ENCODE measurements at places on chromosomes 6 and 20.

- DNase-seq, result no peak
These were observed 80.6 kb downstream of the LAMA2 start for GRCh38 chr6:128963561-128963960.

- DNase-seq, result no peak
These were observed 35.2 kb downstream of the FAM184A start for GRCh38 chr6:119043265-119043664.

DNA sequence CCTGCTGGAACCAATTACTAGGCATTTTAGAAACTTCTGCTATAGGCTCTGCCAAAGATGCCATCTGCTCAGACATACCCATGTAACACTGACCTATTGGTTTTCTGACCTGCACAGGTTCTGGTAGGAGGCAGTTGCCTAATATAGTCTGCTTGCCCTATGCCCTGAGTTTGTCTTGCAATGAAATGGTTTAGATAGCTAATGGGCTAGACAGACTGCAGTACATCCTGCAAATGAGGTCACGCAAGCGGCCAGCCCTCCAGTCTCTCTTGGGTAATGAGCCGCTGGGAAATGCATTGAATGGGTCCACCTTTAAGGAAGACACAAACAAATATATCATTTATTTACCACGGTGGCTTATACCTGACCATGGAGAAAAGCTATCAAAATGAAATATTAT, 90.6 kb upstream of the B3GAT2 start:
- no peak for DNase-seq

DNA sequence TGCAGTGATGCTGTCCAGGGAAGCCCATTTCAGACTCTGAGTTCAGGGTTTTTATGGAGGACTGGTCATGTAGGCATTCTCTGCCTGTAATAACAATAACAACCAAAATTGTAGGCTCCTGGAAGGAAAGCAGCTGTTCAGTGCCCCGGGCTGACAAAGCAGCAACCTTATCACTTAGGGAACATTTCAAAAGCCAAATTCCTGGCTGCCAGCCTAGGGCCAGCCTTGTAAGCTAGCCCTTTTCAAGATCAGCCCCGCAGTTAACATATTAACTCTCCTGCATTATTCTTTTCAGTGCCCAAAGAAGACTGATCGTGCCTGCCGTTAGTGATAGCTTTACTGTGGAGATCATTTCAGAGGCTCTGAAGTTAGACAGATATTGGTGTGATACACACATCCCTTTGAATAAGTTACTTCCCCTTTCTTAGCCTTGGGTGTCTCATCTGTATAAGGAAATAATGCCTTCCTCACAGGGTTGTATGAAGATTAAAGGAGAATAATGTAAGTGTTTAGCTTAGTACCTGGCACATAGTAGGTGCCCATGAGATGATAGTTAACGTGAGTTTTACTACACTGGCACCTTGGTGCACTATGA, 44.1 kb downstream of the CTNNBL1 start:
- DNase-seq, result no peak

DNA sequence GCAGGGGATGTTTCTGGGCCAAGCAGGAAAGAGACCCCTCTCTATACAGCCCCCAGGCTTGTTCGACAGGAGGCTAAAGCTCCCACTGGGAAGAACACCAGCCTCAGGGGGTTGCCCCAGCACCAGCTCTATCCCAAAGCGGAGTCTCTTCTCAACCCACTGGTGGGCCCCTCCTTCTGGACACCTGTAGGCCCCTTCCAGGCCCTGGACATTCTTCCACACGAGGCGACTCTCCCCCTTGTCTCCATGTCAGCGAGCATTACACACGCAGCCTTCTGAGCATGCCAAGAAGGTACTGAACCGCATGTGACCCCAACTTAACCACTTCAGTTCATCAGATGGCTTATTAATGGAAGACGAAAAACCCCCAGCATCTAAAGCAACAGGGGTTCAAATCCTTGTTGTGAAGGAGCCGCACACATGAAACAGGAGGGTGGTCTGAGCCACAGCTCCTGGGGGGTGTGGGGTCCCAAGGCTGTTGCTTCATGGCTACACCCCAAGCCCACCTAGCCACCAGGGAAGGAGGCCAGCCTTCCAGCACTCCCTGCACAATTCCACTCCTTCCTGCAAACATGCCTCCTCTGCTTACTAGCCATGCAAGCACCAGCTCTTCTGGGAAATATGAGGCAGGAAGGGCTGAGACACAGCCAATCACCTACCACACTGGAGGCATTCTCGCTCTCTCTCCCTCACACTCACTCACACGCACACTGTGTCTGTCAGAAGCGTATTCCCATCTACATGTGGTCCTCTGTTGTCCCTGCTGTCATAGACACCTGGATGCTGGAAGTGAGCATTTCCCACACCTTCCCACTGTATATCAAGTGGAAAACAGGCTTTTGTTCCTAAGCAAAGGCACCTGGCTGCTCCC, 104.5 kb downstream of the NOL4L start:
- DNase-seq, result no peak

DNA sequence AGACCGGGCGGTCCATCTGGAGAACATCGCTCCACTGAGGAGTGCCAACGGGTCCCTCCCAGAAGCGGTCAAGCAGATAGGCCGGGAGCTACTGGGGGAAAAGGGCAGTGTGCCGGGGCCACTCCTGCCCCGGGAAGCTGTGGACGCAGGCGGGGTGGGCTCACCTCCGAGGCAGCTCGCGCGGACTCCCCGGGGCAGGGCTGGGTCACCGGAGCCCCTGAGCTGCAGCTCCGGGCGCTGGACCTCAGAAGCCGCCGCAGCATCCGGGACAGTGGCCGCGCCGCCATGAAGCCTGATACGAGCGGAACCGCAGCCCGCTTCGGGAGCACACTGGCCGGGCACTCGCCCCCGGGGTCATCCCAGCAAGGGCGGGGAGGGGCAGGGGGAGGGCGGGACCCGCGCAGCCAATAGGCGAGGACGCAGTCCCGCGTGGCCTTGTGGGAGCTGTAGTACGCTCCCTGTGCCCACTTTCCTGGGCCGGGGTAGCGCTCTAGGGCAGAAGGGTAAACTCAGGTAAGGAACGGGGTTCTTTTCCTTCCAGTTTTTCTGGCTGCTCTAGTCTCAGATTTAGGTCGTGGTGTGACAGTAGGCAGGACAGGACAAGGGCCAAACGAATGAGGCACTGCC, at the start of gene MOCS1:
Gene MOCS1 (minus strand): TSS at position 332 of the 627 bp plus-strand sequence. CDS start 45 bp downstream, at position 287.
- no peak for DNase-seq

DNA sequence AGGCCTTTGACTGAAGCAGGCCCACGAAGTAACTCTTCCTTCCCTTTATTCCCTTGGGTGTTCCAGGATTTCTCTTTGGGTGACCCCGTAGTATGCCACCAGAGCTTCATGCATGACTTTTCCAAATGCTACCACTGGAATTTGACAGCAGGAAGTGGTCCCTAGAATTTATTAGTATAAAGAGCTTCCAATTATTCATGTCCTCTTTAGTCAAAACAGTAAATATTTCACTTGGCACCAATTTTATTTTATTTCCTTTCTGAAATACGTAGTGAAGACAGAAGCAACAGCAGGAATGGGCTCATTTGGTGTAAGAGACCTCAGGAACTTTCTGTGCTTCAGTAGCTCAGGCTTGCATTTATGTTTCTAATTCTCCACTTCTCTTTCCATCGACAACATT, 151.3 kb downstream of the LCA5 start:
- DNase-seq, result no peak

DNA sequence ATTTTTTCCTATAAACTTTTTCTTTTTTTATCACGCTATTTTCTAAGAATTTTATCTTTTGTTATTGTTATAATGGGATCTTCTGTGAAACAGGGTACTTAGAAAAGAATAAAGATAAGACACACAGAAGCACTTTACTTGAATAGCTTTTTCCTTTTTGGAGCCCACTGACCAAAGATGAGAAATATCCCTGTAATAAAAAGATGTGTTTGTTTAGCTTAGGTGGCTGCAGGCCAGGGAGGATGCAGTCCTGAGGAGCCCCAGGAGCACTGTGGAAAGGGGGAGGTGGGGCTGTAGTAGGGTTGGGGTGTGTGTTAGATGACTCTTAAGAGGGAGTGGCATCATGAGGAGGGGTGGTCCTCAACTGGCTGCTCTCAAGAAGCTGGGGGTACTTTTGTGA, 128.6 kb downstream of the ARID1B start:
- DNase-seq, result no peak

DNA sequence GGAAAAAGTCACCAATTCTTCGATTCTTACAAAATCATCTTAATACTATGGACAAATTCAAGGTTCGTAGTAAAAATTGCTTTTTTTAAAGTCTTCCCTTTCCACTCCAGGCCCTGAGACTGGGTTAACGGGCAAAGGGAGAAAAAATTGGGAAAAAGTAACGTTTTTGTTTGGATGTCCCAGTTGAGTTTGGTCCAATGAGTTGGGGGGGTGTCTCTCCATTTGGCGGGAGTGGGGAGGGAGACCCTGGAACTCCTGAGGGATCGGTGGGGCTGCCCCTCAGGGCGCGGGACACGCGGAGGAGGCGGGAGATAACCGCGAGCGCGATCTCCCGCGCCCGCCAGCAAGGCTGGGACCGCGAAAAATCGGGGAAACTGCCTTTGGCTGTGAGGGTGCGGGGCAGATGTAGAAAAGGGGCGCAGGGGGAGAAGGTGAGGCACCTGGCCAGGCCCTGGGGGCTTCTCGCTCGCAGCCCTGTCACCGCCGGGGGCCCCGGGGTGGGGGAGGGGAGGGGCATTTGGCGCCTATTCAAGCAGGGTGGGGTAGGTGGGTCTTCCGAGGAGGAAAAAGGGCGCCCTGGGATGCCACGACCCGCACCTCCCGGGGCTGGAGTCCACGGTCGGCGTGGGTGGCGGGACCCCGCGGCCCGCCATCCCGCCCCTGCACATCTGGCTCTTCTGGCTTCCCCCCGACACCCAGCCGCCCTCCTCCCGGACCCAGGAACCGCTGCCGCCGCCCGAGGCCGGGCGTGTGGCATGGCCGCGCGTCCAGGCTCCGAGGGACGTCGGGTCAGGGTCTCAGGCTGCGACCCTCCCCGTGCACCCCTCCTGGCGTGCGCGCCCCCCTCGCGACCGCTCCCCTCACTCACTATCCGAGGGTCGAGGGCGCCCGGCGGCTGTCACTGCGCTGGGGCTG, 595 bp downstream of the FBXO5 start:
- no peak for DNase-seq

GRCh38 chr6:21984561-21984960, 312.3 kb downstream of the PRL start:
- DNase-seq, result no peak

- no peak for DNase-seq
These were observed 116.6 kb downstream of the DLL1 start for GRCh38 chr6:170174124-170174770.

DNA sequence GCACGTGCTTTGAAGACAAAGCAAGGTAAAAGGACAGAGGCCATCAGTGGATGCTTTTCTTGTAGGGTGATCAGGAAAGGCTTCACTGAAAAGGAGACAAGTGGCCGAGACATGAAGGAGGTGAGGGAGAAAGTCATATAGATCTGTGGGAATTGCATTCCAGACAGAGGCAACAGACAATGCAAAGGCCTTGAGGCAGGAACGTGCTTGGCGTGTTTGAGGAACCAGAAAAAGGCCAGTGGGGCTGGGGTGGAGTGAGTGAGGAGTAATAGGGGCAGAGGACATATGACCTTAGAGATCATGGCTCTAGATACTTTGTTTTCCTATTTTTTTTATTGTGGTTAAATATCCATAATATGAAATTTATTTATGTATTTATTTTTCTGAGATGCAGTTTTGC, 10.5 kb upstream of the SALL4 start:
- DNase-seq, result no peak

GRCh38 chr6:44667668-44668390, 280.3 kb downstream of the CDC5L start:
- DNase-seq, result no peak

DNA sequence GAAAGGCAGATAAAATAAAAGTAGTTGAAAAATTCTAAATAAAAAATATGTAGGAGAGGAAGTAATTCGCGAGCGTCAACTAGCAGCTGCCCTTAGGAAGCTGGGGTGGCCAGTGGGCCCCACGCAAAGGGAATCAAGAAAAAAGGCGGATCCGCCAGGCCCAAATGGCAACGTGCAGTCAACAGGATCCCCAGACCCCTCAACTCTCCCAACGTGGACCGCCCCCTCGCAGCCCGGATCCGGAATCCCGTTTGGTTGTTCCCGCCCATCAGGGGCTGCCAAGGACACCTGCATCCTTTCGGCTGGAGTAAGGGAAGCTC, 296 bp downstream of the DZANK1 start:
- DNase-seq, result no peak

GRCh38 chr20:5569021-5569420, 181.2 kb upstream of the SHLD1 start:
- DNase-seq, result no peak

DNA sequence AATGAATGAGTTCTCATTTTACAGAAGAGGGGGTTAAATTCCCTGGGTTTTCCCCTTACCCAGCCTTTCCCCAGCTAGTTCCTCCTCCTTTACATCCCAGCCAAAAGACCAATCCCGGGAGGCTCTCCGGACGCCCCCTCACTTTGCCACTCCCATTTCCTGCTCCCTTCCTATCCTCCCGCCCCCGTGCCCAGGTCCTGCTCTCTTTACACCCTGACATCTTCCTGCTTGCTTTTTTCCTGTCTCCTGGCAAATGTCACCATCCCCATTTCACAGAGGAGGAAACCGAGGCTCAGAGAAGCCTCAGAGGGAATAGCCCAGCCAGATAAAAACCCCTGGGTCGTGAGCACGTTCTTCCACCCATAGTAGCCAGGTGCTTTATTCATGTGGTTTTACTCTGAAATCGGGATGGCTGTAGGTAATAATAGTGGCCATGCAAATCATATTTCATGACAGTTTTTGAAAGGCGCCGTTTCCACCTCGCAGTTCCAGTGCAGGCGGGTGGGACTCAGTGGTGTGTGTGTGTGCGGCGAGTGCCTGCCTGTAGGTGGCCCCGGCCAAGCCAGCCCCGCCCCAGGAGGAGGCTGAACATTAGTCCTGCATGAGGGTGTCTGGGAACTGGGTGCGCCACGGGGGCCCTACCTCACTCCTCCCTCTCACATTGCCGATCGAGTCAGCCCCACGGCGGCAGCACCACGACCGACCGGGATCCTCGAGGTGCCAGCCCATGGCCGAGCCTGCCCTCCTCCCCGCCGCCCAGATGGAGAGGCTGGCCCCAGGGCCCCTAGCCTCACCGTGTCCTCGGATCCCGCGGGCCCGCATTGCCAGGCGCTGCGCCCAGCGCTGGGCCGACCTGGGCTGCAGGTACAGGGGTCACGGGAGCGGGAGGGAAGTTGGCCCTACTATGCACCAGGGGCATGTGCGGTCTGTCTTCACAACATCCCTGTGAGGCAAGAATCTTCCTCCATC, at the start of gene ARHGAP40:
Gene ARHGAP40 (plus strand): TSS at position 594 of the 969 bp plus-strand sequence.
- DNase-seq, result no peak

DNA sequence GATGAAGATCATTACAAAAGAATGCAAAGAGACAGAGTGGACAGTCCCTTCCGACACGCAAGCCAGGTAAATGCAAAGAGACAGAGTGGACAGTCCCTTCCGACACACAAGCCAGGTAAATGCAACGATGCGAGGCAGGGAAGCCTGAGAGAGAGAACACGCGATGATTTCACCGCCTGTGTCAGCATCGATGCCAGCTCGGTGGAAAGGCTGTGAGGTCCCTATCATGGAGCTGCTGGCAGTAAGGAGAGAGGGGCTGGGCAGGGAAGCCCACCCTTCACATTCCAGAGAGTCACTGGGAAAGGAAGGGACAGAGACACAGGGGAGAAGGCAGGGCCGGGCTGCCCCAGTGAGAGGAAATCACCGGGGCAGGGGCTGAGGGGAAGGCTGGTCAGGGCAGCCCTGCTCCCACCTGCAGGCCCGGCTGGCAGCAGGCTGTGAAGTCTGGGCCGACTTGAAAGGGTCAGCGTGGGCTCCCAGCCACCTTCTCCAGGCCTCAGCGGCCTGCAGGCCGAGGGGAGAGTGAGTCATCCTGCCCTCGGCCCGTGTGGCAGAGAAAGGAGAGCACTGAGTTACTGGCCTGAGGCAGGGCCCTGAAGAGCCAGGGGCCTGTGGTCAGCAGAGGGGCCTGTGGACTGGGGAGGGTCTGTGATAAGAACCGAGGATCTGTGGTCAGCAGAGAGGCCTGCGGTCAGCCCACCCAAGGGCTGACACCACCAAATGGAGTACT, 80.4 kb downstream of the DACT2 start:
- no peak for DNase-seq
